NCI-H510A treated with DMSO at 0.1 percent for 48 hours (cell line): ENCODE measurements at places on chromosomes 4 and X.

GRCh38 chrX:17374619-17375366, at the start of gene NHS:
Gene NHS (plus strand): TSS chrX:17375200. CDS start chrX:17375758, 558 bp downstream.
- DNase-seq = peak; percentile 49

DNA sequence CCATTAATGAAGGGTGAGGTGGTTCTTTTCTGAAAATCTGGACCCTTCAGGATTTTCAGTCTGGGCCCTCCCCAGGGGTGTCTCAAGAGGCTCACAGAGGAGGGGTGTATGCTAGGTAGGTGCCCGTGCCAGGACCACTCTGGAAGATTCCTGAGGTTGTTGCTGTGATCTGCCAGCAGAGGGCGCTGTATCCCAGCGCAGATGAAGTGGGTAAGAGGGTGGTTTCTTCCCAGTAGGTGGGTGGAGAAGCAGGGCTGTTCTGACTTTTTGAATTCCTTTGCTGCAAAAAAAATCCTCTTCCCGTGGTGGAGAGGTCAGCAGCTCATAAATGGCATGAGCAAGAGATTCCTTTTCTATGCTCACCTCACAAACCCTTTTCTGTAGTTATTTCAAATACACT, 51.1 kb downstream of the SCML1 start:
- DNase-seq = no peak

GRCh38 chr4:108612365-108612764, 8.0 kb upstream of the RPL34 start:
- no peak for DNase-seq

GRCh38 chrX:45601052-45601451, 400.4 kb upstream of the DIPK2B start:
- no peak for DNase-seq

DNA sequence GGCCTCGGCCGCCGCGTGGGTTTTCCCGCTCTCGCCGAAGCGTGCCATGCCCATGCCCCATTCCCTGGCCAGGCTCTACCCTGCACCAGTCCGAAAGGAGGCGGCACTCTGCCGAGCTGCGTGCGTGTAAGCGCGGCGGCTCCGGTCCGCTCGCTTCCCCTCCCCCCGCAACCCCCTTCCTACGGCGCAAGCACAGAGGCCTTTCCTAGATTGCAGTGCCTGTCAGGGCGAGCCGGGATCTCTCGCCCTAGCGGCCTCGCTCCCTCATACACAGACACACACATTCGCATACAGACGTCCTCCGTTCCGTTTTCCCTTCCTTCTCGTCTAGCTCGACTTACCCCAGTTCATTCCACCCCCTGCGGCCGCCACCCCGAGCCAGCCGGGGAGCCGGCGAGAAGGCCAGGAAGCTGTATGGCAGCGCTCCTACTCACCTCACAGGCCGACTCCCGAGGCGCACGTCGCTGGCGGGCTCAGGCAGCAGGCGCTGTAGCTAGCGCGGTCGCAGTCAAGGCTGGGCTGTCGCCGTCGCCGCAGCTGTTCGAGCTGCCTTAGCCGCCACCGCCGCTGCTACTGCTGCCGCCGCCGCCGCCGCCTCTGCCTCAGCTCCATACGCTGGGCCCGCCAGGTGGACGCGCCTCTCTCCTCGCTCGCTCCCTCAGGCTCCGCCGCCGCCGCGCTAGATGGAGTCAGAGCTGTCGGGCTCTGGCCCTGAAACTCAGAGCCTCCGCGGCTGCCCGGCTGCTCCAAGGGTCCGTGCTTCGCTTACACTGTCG, 615 bp downstream of the NEXMIF start:
- peak; percentile 72 for DNase-seq

GRCh38 chr4:128718768-128719167, 90.7 kb upstream of the JADE1 start:
- no peak for DNase-seq

DNA sequence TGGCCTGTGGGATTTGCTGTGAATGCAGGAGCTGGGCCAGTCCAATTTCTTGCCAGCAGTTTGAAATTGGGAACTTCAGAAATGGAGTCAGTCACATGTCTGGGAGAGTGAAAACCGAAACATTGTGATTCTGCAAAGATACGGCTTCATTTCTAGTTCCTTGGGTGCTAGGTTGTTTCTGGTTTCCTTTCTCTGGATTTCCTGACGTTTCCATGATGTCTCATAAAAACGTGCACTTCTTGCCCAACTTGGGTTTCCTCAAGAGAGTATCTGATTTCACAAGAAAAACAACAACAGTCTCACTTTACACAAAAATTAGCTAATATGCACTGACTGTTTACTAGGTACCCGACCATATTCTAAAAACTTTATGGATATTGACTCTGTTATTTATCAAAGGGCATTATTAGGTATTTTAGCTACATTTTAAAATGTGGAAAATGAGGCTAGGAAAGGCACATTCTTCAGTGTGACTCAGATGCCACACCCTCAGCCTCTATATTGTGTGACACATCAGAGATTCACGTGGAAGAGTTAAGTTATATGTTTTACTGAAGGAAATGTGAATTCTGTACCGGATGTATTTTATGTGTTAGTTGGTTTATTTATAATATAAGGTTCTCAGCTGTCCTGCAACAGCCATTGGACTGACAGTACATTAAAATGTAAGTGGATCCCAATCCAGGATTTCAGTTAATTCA, 225.0 kb upstream of the PUDP start:
- DNase-seq = no peak

GRCh38 chrX:821327-822107, 190.9 kb downstream of the SHOX start:
- no peak for DNase-seq

GRCh38 chrX:154728431-154729190, 22.3 kb downstream of the GAB3 start:
- no peak for DNase-seq

DNA sequence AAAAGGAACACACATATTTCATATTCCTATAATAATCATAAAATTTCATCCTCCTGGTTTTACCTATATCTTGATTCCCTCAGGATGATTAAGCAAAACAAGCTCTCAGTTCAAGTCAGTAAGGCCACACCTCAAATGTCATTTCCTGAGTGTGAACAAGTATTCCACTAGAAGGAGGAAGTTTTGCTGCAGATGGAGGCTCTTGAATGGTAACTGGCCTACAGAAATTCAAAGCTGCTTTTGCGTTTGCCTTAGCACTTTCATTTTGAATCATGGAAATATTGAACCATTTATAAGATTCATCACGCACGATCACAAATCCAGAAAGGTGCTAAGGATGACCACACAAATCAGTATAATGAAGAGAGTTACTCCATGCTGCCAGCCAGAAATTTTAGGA, 254.4 kb upstream of the CXXC4 start:
- DNase-seq = peak; percentile 5

- DNase-seq = no peak
These were observed 118.5 kb upstream of the PSAPL1 start for GRCh38 chr4:7553280-7553679.

DNA sequence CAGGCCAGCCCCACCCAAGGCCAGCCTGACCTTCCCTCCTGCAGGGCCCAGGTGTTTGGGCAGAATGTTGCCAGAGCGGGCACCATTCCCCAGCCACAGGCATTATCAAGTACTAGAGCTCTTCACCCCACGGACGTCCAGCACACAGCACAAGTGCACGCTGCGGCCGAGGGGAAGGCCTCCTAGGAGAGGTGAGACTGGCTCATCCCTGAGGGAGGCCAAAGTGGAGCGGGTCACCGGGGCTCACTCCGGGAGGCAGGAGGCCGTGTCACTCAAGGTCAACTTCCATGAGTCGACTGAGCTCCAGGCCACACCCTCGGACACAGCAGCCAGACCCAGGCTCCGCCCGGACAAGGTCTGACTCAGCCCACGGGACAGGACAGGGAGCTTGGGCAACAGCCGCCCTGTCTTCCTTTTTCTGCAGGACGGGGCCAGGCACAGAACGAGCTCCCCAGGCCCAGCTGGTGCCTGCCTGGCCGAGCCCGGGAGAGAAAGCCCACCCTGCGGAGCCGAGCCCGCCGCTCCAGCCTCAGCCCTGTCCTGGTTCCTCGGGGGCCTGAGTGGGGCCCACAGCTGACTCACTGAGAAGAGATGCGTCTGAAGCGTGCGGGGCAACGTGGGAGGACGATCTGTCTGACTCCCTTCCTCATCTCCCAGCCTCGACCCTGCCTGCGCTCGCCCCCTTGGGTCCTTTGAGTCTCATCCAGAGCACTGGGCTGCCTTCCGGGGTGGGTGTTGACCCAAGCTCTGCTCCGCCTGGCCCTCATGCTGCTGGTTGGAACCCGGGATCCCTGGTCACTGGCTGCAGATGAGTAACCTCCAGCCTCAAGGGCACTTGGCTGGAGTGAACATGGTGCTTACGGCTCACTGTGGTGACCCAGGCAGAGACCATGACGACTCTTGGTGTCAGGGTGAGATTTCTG, 1.6 kb downstream of the SLC49A3 start:
- no peak for DNase-seq

DNA sequence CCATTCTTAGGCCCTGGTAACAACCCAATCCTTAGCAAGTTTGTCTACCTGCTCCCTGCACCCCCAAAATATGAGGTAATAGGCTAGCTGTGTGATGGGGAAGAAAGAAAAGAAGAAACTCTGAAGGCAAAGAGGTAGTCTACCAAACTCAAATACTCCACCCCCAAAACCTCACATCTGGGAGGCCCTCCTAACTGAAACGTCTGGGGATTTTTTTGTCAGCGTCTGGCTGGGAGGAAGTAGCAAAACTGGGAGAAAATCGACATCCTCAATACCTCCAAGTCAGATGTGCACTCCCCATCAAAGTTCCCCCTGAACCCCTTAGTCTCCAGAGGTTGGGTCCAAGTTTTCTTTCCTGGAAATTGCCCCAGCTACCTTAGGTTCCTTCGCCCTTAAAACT, 1.0 kb downstream of the LAMP2 start:
- no peak for DNase-seq

GRCh38 chr4:129545599-129546278, 449.8 kb downstream of the C4orf33 start:
- DNase-seq = no peak

- DNase-seq = no peak
These were observed 17.6 kb downstream of the NFKB1 start for GRCh38 chr4:102518703-102519131.

- peak; percentile 7 for DNase-seq
These were observed 1460.8 kb downstream of the RAPGEF2 start for GRCh38 chr4:160563552-160564282.

DNA sequence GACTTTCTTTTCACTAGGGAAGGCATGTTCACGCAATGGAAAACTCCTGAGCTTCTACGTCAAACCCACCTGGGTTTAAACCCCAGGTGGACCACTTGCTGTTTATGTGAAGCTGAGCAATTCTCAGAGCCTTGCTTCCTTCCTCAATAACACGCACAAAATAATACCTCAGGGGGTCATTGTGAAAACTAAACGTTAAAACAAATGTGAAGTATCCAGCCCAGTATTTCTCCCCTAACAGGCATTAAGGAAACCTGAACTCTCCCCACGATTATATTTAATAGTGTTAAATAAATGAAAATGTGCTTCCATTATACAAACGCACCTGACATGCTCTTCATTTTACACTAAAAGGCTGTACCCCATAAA, 117.5 kb downstream of the AFAP1 start:
- DNase-seq = no peak

- peak; percentile 28 for DNase-seq
These were observed 30.9 kb downstream of the FAM9C start for GRCh38 chrX:13013363-13014110.

DNA sequence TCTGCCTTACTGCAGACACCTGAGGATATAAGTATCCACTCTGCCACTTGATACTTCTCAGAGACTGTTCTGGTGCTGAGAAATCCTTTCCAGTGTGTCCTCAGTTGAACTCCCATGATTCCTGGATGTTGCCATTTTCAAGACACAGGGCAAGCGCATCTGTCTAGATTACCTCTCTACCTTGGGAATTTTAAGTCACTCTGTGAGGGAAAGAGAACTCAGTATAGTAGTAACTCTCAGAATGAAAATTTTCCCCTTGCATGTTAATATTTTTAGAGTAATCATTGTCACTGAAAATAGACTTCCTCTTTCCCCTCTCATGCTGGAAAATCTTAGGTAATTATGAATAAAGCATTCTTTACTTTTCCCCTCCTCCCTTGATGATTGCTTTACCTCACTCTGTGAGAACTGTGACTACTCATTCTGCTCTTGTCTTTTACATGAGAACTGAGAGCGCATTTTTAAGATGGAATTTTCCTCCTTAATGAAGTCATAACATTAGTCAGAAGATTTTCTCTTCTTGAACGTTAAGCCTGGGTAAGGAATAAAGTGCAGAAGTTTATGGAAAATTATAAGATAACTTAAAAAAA, 45.0 kb downstream of the TET2 start:
- no peak for DNase-seq

DNA sequence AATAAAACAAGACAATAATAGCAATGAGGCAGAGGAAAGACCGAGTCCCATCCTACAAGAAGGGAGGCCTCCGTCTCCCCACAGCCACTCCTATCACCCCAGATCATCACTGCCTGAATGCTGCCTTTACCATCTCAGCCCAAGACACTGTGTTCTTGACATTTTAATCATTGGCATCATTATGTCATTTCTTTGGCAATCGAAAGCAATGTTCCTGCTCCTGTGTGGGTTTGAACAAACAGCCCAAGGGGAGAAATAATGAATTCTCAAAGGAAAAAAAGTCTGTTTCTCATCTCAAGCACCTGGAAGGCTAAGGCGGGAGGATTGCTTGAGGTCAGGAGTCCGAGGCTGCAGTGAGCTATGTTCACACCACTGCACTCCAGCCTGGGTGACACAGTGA, 73.0 kb upstream of the ACSL1 start:
- DNase-seq = no peak

GRCh38 chrX:26722666-26723428, 506.9 kb downstream of the MAGEB5 start:
- DNase-seq = no peak

GRCh38 chr4:68175562-68176155, 46.0 kb upstream of the TMPRSS11F start:
- peak; percentile 88 for DNase-seq

DNA sequence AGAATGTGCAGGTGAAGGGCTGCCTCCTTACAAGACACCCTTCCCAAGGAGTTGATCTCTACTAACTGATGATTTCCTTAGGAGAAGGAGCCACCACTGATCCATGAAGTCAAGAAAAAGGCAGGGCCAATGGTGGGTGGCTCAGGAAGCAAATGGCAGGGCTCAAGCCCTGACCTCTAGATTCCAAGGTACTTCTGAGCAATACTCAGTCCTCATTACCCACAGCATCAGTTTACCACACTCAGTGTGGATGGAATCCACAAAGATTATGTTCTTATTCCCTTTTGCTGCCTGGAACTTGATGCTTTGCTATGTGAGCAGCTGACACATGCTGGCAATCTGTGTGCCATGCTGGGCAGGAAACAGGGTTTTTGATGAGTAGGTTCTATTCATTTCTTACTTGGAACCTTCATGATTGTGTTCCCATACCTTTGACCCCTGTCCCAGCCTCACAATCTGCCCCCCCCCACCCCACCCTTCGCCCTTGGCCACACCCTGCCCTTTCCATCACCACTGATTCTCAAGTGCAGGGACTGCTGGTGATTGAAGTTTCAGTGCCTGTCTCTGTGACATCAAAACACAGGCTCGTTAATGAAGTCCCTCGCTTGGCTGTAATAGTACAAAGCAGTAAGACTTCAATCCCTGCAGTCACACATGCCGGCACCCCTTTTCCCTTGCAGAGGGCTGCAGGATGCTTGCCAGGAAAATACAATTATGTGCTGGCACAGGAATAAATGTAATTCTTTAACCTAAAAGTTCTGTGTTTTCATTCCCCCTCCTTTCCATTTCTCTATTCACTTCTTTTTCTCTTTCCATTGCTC, 135.6 kb upstream of the GPC4 start:
- DNase-seq = no peak
